Nucleus accumbens (tissue), 56 donors: ENCODE measurements at places on chromosomes 1 and 21.

DNA sequence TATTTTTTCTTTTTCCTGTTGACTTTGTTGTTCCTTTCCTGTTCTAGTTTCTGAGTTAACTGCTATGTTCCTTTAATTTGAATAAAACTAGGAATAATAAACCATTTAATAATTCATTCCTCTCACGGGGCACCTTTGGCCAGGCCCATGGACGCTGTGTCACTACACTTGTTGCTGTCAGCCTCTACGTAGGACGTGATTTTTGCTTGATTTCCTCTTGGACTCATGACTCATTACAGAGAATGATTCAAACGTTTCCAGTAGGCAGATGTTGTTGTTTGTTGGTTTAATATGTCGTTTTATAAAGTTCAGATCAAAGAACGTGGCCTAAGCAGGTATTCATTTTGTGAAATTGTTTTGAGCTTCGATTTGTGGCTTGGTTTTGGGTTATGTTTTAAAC, 9.1 kb upstream of the SLC19A1 start:
- DNase-seq: no peak

GRCh38 chr1:12528021-12528852, 89.8 kb downstream of the DHRS3 start:
- DNase-seq: no peak

DNA sequence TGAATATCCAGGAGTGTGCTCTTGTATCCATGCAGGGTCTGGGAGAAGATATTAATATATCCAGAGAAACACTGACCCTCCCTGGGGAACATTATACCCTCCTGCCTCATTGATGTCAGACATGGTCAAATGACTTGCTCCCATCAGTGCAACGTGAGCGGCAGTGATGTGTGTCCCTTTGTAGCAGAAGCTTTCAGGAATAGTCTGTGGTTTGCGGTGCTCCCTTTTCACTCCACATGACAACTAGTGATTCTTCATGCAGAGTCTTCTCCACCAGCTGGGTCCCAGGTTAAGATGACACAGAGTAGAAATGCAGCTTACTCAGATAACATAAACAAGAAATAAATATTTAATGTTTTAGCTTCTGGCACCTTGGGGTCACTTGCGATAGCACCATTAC, 31.9 kb upstream of the LYPD8 start:
- DNase-seq: no peak

DNA sequence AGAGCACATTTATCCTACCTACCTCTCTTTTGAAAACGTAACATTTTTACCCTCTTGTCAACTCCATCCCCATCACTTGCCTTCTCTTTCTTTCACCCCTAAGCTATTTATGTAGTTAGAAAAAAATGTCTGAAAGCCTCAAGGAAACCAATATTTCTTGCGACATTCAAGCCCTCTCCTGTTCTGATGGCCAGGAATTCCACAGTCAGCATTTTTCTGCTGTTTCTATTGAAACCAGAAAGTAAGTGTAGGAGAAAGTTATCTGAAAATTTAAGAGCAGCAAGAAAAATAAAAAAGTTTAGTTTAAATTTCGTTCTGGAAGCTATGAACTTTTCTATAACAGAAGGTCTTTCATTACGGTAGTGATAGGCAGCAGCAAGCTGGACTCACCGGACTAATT, 247.6 kb upstream of the PBX1 start:
- DNase-seq: no peak

DNA sequence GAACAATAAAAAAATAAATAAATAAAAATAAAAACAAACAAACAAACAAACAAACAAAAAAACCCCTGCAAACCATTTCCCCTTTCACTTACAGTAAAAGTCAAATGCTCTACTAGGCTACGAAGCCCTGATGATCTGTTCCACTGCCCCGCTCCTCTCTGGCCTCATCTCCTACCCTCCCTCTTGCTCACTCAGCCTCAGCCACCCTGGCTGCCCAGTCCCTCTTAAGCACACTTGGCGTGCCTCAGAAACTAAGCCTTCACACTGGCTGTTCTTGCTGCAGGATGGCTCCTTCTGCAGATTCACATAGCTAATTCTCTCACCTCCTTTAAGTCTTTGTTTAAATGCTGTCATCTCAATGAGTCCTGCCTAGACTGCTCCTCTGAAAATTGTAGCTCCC, 30.8 kb upstream of the UHMK1 start:
- no peak for DNase-seq
